ENCODE measurements at places on chromosomes 7 and 10.

DNA sequence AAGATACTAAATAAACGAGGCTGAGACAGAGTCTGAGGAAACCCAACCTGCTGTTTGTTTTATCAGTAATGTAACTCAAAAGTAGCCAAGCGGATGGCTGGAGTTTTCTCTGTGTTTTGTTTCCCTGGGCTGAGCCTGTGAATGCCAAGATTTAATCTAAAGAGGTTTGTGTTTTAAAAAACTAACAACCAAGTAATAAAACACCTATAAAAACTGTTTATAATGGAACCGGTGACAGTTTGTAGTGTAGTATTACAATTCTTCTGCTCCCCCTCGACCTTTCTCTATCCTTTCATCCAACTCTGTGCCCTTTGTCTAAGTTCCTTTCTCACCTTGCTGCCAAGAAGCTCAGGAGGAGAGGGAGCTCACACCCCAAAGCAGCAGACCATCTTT is 2.6 kb upstream of the KAT6B start:
- DNase-seq = no peak

- DNase-seq = no peak
These were observed 71.9 kb downstream of the ELFN1 start for GRCh38 chr7:1741751-1742554.

DNA sequence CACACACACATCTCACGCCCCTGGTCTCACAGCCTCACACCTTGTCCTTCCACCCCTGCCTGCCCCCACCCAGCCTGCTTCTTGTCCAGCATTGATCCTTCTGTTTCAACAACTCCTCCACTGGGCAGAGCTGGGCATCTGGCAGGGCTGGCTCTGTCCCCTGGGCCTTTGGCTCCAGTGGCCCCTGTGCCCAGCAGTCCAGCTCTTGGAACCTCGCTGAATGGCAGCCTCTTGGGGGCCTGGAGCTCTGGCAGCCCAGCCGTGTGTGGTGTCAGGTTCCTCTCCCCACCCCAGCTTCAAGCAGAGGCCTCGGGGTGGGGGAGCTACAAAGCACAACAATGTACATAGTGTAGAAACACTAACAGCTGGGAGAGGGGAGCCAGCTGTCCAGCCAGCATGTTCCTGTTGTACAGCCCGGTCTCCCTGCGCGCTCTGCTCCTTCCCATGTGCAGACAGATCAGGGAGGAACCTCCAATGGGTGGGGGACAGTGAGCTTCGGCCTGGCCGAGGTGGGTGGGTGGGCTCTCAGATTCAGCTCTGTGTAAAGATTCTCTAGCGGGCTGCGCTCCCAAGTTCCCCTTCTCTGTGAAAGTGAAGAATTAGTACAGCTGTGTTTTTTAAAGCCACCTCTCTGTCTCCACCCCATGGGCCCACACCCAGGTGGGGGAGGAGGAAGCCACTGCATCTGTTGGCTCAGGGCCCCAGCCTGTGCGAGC is 19.4 kb downstream of the ZMIZ2 start:
- DNase-seq = peak; percentile 86

GRCh38 chr7:38169847-38170246 is 8.2 kb upstream of the STARD3NL start:
- peak; percentile 11 for DNase-seq

DNA sequence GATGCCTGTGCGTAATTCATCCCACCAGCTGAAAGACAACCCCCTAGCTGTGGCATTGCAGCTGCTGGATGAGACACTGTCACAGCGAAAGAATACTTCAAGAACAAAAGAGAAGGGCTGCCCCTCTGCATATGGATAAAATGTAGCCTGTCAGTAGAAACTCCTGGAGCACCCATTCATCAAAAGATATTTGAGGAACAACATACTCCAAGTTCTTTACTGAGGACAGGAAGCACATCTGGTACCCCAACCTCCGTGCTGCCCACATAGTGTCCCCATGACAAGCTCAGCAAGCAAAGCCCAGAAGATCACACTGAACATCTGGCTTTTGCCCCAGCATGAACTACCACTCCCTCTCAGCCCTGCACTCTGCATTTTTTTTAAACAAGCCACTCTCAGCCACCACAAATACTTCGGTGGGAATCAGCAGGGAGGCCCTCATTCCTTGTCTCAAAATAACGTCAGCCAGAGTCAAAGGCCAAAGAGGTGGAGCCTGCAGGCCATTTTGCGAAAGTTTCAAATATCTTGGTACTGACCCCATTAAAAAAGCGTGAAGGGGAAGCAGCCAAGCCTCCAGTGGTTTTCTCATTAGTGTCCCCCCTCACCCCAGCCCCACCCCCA is 1.7 kb downstream of the CREB3L2 start:
- DNase-seq = peak; percentile 53

DNA sequence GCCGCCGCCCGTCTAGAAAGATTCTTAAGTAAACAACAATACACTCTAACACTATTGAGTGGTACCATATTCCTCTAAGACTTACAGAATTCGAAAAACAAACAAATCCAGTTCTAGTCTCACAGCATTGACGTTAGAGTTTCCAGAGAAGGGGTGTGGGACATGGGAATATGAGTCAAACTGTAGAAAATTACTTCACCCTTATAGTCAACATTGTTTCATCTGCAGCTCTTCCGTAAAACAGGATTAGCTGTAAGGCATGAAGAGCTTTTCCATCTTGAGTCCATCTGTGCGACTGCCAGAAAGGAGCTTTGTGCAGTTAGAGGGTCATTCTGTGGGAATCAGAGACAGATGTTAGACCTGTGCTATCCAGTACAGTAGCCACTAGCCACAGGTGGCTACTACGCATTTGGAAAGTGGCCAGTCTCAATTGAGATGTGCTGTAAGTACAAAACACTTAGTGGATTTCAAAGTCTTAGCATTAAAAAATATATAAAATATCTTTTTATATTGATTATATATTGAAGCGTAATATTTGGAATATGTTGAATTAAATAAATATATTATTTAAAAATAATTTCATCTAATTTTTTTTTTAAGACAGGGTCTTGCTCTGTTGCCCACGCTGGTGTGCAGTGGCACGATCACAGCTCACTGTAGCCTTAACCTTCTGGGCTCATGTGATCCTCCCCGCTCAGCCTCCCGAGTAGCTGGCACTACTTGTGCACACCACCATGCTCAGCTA is 79.8 kb upstream of the MPP7 start:
- no peak for DNase-seq

DNA sequence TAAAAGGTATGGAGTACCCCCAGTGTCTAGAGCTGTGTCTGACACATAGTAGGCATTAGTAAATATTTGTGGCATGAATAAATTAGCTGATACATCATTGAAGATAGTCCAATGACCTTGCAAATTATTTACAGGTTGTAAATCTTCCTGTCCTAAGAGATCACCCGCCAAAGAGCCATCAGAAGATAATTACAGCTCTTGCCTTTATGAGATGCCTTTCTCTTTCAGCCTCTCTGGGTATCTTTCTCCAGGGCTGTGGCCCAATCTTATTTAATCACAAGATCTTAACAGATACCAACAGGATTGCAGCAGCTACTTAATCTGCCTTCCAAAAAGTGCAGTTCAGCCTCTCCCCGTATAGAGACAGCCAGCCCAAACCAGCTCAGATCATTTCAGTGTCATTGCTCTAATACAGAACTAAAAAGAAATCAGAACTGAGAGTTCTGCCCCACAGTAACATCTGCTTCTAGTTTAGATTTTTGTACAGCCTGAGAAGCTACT is 41.5 kb downstream of the MYOF start:
- DNase-seq = no peak

- no peak for DNase-seq
These were observed 17.0 kb downstream of the ITIH5 start for GRCh38 chr10:7649673-7650300.

Measured in body of pancreas (tissue), 4 donors.